ENCODE measurements at places on chromosomes 2 and 18.

DNA sequence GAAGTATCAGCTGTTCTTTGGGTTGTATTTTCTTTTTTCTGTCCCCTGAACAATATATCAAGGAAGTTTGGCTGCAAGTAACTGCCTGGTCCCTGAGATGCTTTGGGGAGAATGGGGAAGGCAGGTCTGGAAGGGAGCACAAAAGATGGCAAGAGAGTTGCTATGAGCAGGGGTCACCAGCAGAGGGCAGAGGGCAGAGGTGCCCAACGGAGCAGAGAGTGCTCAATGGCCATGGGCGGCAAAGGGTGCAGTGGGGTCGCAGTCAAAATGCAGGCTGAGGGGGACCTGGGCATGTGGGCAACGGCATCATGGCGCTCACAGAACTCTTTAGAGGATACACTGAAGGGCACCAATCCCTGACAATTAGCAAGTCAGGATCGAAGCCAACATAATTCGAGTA lies 107.7 kb upstream of the ATP8B1 start:
- no peak for DNase-seq

DNA sequence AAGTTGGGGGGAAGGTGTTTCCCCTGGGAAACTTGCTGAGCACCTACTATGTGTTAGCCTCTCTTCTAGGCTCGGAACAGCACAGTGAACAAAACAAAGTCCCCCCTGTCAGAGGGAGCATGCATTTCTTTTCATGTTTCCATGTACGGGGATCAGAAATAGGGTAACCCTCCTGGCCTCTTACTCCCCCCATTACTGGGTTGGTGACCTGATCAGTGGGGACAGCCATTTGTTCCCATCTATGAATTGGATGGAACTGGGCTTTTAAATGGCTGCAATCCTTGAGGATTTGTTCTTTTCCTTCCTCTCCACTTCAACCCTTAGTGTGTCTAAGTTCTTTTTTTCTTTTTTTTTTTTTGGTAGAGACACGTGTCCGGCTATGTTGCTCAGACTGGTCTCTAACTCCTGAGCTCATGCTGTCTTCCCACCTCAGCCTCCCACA lies 13.7 kb downstream of the NCL start:
- DNase-seq, result no peak

GRCh38 chr2:134499307-134499926 lies 219.4 kb downstream of the TMEM163 start:
- no peak for DNase-seq

DNA sequence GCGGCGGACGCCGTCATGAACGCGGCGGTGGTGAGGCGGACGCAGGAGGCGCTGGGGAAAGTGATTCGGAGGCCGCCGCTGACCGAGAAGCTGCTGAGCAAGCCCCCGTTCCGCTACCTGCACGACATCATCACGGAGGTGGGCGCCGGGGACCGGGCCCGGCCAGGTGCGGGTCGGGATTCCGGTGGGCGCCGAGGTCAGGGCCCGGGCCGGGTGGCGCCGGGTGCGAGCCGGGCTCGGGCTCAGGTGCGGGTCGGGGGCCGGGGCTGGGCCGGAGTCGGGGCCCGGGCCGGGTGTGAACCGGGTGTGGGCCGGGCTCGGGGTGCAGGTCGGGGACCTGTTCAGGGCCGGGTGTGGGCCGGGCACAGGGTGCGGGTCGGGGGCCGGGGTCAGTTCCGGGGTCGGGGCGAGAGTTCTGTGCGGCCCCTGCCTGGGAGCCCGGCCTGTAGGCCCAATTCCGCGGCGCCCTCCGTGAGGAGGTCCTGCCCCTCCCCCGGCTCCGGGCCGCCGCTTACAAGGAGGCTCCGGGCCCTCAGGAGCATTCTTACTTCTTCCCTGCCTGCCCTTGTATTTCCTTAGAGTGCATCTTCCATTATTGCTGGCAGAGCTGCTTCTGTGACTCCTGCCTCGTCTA lies 447 bp downstream of the TRAF3IP1 start:
- peak; percentile 4 for DNase-seq

GRCh38 chr2:95268211-95269035 lies 5.8 kb upstream of the PROM2 start:
- DNase-seq, result no peak

DNA sequence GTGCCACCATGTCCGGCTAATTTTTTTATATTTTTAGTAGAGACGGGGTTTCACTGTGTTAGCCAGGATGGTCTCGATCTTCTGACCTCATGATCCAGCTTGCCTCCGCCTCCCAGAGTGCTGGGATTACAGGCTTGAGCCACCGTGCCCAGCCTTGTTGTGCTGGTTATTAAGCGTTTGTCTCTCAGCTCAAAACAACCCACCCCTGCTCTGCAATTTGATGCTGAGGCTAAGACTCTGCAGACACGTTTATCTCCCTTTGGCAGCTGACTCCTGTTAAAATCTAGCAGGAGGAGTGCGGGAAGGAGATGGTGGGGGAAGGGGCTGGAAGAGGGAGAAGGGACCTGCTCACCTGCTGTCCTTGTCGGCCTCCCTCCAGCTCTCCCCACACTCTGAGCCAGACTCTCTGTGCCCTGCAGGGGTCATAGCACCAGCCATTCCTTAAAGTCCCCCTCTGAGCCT lies 29.9 kb upstream of the IMPA2 start:
- DNase-seq, result no peak
